Dermis microvascular lymphatic vessel endothelial cell (primary cell): ENCODE measurements at places on chromosomes 7 and 10. TPM values are rescaled to one million over a fixed set of nuclear protein-coding genes. Genes with fewer than 3 reads are reported as not detected.

HTR7 gene
- total RNA-seq, result under 0.01 and 0.13 TPM in 2 replicates

EPO gene
- total RNA-seq, result not detected in 2 replicates

TAX1BP1 gene
- total RNA-seq, result 52.8 and 53.0 TPM in 2 replicates

TMEM225B gene
- 0.13 and 0.25 TPM in 2 replicates for total RNA-seq

SPAM1 gene
- total RNA-seq, result not detected in 2 replicates

PAX2 gene
- total RNA-seq, result not detected in 2 replicates

GATA3 gene
- total RNA-seq, result under 0.01 TPM in 2 replicates

NOS3 gene
- total RNA-seq, result 28.4 and 31.6 TPM in 2 replicates

FAM25A gene
- total RNA-seq, result not detected in 2 replicates

POLR2J2 gene
- 1.2 and 2.4 TPM in 2 replicates for total RNA-seq

SLC39A12 gene
- under 0.01 TPM in 1 of 2 replicates, not detected in the other for total RNA-seq

TUBGCP2 gene
- 29.5 and 44.8 TPM in 2 replicates for total RNA-seq
